Left cardiac atrium (tissue), 4 donors: ENCODE measurements at places on chromosomes 7 and 10.

- DNase-seq: no peak
Observed at GRCh38 chr7:30348083-30348560, 63.7 kb downstream of the ZNRF2 start.

GRCh38 chr7:95242266-95242665 is 82.1 kb downstream of the PON1 start:
- DNase-seq: no peak

- DNase-seq: no peak
Observed at GRCh38 chr10:102507521-102507920, 3.7 kb downstream of the SUFU start.

DNA sequence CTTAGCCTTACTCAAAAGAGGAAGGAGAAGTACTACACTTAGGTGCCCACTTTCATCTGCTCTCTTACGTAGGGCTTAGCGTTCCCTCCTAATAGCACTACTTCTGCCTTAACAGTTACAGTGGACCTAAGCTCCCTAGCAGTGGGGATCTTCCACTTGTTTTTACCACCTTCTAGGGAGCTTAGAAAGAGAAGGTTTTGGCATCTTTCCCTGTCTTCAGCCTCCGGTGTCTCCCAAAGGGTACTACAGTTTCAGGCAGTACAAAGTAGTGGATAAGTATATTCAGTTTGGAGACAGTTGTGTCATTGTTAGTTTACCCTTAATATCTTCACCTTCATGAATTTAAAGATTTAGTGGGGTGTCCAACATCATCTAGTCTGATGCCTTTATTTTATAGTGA is 14.6 kb downstream of the CHRM2 start:
- DNase-seq: no peak

DNA sequence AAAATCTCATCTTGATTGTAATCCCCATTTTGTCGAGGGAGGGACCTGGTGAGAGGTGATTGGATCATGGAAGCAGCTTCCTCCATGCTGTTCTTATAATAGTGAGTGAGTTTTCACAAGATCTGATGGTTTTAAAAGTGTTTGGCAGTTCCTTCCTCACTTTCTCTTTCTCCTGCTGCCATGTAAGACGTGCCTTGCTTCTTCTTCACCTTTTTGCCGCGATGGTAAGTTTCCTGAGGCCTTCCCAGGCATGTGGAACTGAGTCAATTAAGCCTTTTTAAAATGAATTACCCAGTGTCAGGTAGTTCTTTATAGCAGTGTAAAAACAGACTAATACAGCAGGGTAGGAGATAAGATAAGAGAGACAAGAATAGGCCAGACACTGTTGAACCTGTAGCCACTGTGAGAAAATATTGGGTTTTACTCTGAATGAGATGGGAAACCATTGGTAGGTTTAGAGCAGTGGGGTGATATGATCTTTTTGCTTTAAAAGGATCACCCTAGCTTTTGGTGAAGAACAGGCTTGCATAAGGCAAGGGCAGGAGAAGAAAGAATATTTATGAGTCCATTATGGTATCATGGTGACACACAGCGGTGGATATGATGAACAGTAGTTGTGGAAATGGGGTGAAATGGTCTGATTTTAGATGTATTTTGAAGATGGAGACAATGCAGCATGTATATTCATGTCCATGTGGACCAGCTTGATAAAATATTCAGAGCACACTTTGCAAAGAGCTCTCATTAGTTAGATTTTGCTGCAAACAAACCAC is 11.5 kb downstream of the OR6B1 start:
- DNase-seq: no peak

DNA sequence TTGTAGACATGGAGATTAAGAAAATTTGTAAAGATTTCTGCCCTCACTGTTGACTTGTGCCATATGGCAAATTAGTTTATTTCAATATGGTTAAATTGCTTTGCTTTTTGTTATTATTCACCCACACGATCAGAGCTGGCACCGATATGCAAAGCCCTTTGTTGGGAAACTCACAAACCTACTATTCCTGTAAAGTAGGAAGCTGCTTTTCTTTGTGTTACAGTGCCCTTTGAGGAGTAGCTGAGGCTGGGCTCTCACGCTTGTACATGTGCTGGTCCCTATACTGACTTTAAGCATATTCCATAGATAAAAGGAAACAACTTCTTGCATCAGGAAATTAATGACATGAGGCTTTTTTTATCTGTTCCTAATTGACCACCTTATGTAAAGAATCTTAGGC is 17.6 kb upstream of the AOAH start:
- no peak for DNase-seq

DNA sequence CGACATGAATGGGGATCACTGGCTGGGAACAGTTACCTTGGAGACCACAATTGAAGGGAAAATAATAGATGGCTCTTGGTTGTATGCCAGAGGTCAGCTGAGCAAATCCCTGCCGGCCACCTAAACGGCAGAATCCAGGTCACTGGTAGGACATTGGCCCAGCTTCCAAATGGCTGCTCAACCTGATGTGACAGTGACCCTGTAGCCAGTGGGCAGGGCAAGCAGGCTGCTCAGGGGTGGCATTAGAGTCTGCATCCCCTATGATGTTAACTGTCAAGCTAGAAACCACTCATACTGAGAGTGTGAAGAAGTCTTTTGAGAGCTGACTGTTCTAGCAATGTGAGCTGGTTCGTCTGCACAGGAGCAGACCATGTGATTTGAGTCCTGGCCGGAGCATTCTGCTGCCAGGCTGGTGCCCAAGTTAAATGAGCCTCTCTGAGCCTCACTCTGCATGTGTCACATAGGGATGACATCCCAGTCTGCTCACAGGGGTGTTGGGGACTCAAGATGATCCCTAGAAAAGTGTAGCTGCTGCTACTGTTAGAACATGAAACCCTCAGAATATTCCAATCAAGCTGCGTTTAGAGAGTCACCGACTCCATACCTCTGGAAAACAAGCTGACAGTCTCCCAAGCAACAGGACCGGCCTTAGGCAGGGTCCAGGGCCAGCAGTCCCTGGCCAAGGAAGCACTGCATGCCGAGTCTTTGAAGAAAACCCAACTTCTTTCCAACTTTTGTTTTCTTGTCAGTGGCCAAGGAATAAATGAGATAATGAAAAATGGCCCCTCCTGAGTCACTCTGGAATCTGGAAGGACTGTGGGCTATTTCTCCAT is 69.7 kb downstream of the VWA2 start:
- no peak for DNase-seq

- DNase-seq: no peak
Observed at GRCh38 chr10:18221123-18221522, 80.9 kb downstream of the CACNB2 start.

DNA sequence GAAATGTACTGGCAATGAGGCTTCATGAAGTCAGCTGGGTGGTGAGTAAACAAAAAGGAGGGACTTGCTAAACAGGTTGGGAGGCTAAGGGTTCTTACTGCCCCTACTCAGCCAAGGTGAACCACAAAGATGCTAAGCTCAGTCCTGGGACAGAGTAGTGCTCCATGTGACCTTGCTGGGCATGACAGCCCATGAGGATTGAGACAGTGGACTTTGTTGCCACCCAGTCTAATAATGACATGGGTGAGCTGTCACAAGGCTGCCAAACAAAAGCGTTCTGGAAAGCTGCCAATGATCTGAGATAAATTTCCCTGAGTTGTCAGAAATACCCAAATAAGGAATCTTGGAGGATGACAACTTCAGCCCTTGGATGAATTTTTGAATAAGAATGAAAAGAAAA is 75.2 kb downstream of the CLEC2L start:
- no peak for DNase-seq

DNA sequence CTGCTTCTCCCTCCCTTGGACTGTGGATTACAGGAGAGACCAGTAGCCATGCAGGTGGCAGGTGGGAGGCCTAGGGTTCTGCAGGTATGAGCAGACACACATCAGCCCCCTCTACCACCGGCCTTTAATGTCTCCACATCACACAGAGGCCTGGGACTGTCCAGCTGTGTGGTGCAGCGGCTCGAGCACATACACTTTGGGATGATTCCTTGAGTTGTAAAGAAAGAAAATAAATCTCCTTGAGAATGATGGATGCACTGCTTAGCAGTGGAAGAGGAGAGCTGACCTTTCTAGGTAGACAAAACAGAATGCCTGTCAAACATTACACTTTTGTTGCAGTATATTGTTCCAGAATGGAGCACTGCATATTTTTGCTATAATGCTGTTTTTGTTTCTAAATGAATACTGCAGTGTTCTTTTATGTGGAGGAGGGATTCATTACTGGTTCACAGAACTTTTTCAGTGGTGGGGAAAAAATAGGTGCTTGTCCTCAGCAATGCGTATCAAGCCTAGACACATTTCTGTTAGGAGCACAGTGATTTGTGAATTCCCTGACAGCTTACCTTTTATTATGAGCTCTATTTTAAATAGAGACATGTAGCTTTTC is 66.0 kb downstream of the PTPRE start:
- no peak for DNase-seq

- no peak for DNase-seq
Observed at GRCh38 chr7:55306331-55306730, 58.8 kb upstream of the LANCL2 start.

- no peak for DNase-seq
Observed at GRCh38 chr7:77944183-77945182, 145.9 kb downstream of the PHTF2 start.

DNA sequence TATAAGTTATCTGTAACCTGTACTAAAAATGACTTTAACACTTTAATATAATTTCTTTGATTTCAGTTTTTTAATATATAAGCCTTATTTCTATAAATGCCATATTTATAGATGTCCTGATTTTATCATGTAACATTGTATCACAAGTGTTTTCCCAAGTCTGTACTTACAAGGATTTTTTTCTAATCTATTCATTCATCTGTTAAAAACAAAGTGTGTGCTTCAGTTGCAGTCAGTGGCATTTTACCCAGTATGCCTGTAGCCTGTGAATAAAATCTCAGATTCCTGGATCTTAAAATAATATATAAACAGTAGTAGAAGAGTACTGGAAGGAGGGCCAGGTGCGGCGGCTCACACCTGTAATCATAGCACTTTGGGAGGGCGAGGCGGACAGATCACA is 17.4 kb downstream of the PRKRIP1 start:
- DNase-seq: no peak

DNA sequence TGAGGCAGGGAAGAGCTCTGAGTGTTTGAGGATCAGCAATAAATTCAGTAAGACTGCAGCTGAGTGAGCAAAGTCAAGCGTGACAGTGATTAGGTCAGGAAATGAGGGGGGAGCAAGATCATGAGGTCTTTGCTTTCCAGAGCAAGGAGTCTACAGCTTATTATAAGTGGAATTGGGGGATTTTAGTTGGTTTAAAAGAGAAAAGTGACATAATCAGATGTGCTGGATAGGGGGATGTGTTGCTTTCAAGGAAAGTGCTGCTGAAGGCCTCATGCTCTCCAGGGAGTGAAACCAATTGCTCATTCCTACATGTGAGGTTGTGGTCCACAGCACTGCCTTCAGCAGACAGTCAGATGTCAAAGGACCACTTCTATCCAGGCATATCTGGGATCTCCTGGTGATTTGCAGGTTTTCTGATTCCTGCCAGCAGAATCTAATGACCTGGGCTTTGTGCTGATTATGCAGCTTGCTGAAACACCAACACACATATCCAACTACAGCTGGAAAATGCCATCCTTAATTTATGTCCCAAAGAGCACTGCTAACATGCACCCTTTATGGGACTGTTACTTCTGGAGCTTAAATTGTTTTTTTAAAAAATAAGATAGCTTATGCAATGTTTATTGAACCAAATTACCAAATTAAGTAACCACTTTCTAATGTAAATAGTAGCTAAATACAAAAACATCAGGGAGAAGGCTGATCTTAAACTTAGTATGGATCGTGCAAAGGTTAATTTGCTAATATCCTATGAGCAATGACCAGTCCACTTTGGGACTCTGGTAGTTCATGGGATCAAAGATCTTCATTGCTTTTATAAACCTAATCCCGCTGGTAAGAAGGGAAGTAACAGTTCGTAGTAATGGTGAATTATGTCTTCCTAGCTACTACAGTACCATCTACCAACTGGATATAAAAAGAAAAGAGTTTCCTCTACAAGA is 607.6 kb downstream of the KCNMA1 start:
- no peak for DNase-seq

DNA sequence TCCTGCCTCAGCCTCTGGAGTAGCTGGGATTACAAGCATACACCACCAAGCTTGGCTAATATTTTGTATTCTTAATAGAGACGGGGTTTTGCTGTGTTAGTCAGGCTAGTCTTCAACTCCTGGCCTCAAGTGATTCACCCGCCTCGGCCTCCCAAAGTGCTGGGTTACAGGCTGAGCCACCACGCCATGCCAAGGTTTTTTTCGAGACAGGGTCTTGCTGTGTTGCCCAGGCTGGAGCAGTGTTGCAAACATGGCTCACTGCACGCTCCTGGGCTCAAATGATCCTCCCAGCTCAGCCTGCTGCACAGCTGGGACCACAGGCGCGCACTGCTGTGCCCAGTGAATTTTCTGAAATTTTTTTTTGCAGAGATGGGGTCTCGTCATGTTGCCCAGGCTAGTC is 3.3 kb upstream of the SEC31B start:
- no peak for DNase-seq

GRCh38 chr7:81297317-81297716 is 378.5 kb upstream of the SEMA3C start:
- DNase-seq: no peak

DNA sequence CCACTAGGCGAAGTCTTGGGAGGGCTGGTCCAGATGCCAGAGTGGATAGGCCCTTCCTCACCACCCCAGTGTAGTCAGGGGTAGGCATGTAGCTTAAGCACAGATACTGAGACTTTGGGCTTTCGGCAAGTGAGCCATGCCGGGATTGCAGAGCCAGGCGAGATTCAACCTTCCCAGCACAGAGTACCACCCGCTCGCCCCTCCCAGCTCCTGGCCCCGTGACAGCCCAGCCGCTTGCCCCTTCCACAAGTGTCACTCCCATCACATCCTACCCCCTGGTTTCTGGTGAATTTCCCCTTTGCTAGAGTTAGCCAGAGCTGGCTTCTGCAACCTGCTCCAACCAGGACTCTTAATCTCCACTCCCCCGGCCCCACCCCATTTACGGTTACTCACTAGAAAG is 56.9 kb downstream of the ARHGAP22 start:
- no peak for DNase-seq

DNA sequence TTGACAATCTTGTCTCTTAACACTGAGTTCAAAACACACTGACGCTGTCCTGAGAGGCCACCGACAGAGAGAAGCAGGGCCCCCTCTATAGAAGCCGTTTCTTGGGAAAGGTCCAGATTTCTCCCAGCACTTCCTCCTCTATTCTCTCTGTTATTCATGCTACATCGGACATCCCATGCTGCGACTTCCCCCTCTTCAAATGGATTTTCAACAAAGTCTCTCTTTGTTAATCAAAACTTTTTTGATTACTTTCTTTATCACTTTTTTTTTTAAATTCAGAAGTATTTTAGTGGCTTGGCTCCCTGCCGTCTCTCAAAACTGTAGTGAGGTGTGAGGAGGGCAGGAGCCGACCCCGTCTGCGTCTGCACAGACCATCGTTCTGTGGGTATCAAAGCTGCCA is 298.9 kb upstream of the PITRM1 start:
- no peak for DNase-seq
